H1 (cell line): ENCODE measurements at places on chromosomes 5 and 9. TPM values are rescaled to one million over a fixed set of nuclear protein-coding genes. Genes with fewer than 3 reads are reported as not detected.

The FLT4 gene
- 7.7 TPM in 2 replicates for total RNA-seq

DNA sequence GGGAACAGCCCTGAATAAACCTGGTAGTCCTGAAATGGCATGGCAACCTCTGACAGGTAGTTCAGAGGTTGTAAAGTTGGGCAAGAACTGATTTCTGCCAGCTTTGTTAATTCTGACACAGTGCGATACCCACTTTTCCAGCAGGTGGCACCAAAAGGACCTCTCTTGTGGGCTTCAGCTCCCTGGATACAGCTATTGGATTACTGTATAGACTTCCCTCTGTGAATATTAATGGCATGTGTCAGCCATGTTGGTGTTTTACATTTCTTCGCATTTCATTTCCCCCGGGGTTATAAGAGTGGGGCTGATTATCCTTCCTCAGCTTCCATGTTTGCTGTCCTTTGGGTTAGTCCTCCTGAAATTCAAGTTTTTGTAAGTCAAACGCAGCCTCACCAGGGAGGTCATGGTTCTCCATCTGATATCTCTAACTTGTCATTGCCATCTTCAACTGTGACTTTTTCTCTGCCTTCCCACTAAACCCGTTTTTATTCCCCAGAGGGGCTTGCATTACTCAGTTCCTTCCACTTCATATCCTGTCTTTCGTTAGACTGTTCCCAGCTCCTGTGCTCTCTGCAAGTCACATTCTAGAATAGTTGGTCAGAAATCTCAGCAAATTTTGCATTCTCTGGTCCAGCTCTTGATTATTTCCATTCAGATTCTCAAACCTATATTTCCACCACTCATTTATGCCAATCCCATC lies 135.6 kb downstream of the LIFR start:
- no peak overlapping the region for H3K27ac ChIP-seq
- peak; percentile 72 for DNase-seq
- no peaks in the 10 kb centered on the region for H3K36me3 ChIP-seq

- H3K27ac ChIP-seq, result no peak overlapping the region
- no peak for DNase-seq
- H3K4me1 ChIP-seq, result no peaks in the 10 kb centered on the region
- H3K4me3 ChIP-seq, result no peak overlapping the region
- H3K36me3 ChIP-seq, result no peaks in the 10 kb centered on the region
Observed at GRCh38 chr5:95780597-95780996, 41.9 kb downstream of the GLRX start.

GRCh38 chr5:133618141-133618540 lies 5.8 kb upstream of the FSTL4 start:
- H3K4me3 ChIP-seq, result no peak overlapping the region
- H3K36me3 ChIP-seq, result no peaks in the 10 kb centered on the region
- H3K27me3 ChIP-seq, result peaks cover 10% of the 10 kb centered on the region
- H3K27ac ChIP-seq, result no peak overlapping the region

GRCh38 chr5:172010278-172010677 lies 3.8 kb upstream of the FBXW11 start:
- peaks cover 17% of the 10 kb centered on the region for H3K4me1 ChIP-seq
- H3K36me3 ChIP-seq, result no peaks in the 10 kb centered on the region
- DNase-seq, result no peak
- H3K4me3 ChIP-seq, result no peak overlapping the region
- H3K27ac ChIP-seq, result no peak overlapping the region
- no peaks in the 10 kb centered on the region for H3K27me3 ChIP-seq

GRCh38 chr9:104494808-104495207 lies 9.3 kb upstream of the OR13F1 start:
- H3K4me3 ChIP-seq, result no peak overlapping the region
- no peaks in the 10 kb centered on the region for H3K36me3 ChIP-seq

- H3K4me3 ChIP-seq, result no peak overlapping the region
- H3K4me1 ChIP-seq, result no peaks in the 10 kb centered on the region; the same call in 1 of the 2 replicates
- H3K27ac ChIP-seq, result no peak overlapping the region
- H3K36me3 ChIP-seq, result no peaks in the 10 kb centered on the region
- no peaks in the 10 kb centered on the region for H3K27me3 ChIP-seq
Observed at GRCh38 chr5:108560581-108560980, 178.7 kb upstream of the FBXL17 start.
